Epithelial cell of umbilical artery (primary cell): ENCODE measurements at places on chromosomes 2 and 18. TPM values are rescaled to one million over a fixed set of nuclear protein-coding genes. Genes with fewer than 3 reads are reported as not detected.

FSIP2 gene
- under 0.01 and 0.30 TPM in 2 replicates for total RNA-seq

RIT2 gene
- not detected in 2 replicates for total RNA-seq

TOGARAM2 gene
- not detected in 2 replicates for total RNA-seq

HOXD13 gene
- under 0.01 TPM in 1 of 2 replicates, not detected in the other for total RNA-seq

UGT1A4 gene
- total RNA-seq: not detected in 2 replicates

SESTD1 gene
- total RNA-seq: 18.1 and 21.8 TPM in 2 replicates

TNS1 gene
- total RNA-seq: 9.1 and 19.8 TPM in 2 replicates

ST6GAL2 gene
- not detected in 2 replicates for total RNA-seq

COL4A4 gene
- not detected in 2 replicates for total RNA-seq

LYG2 gene
- total RNA-seq: not detected in 2 replicates

CHST9 gene
- not detected in 2 replicates for total RNA-seq

YIPF4 gene
- 16.2 and 29.2 TPM in 2 replicates for total RNA-seq

GATA6 gene
- total RNA-seq: 7.6 and 8.1 TPM in 2 replicates

MAP4K4 gene
- total RNA-seq: 396 and 452 TPM in 2 replicates

CCT4 gene
- total RNA-seq: 282 and 301 TPM in 2 replicates

PLB1 gene
- 0.30 and 0.65 TPM in 2 replicates for total RNA-seq

BCL11A gene
- under 0.01 TPM in 2 replicates for total RNA-seq

GULP1 gene
- total RNA-seq: 80.2 and 87.7 TPM in 2 replicates

SPP2 gene
- not detected in 2 replicates for total RNA-seq

SERPINB12 gene
- total RNA-seq: not detected in 2 replicates

PLCD4 gene
- total RNA-seq: 0.97 and 2.1 TPM in 2 replicates

MAP4K3 gene
- 22.1 and 26.6 TPM in 2 replicates for total RNA-seq

SPATA3 gene
- not detected in 2 replicates for total RNA-seq

DCDC2C gene
- not detected in 2 replicates for total RNA-seq

CRACDL gene
- total RNA-seq: 4.2 and 7.3 TPM in 2 replicates

GTF2A1L gene
- total RNA-seq: 0.91 and 1.3 TPM in 2 replicates

NETO1 gene
- total RNA-seq: not detected in 2 replicates

GPD2 gene
- total RNA-seq: 54.9 and 77.1 TPM in 2 replicates

CD8A gene
- not detected in 2 replicates for total RNA-seq

MPHOSPH10 gene
- 28.6 and 34.2 TPM in 2 replicates for total RNA-seq

NBAS gene
- 67.6 and 97.8 TPM in 2 replicates for total RNA-seq

CCDC68 gene
- total RNA-seq: 0.30 and 1.3 TPM in 2 replicates

MYO7B gene
- 0.32 and 0.46 TPM in 2 replicates for total RNA-seq

RGPD8 gene
- total RNA-seq: 8.8 and 16.3 TPM in 2 replicates

ATG4B gene
- total RNA-seq: 55.9 and 113 TPM in 2 replicates

SRD5A2 gene
- total RNA-seq: not detected in 2 replicates

FSHR gene
- not detected in 2 replicates for total RNA-seq

USP37 gene
- 5.2 and 14.1 TPM in 2 replicates for total RNA-seq

LOXL3 gene
- 2.9 and 4.4 TPM in 2 replicates for total RNA-seq

SH3RF3 gene
- total RNA-seq: 2.9 and 6.1 TPM in 2 replicates

HOXD1 gene
- 4.3 and 7.8 TPM in 2 replicates for total RNA-seq

CCNT2 gene
- total RNA-seq: 24.4 and 28.7 TPM in 2 replicates

CD28 gene
- total RNA-seq: not detected in 2 replicates

LIMS4 gene
- 18.1 and 25.0 TPM in 2 replicates for total RNA-seq

CELF4 gene
- total RNA-seq: not detected in 2 replicates

PRKAG3 gene
- total RNA-seq: not detected in 2 replicates

ATP8B1 gene
- 58.8 and 78.7 TPM in 2 replicates for total RNA-seq

SGPP2 gene
- total RNA-seq: not detected in 2 replicates

ST3GAL5 gene
- 13.3 and 33.1 TPM in 2 replicates for total RNA-seq

UXS1 gene
- total RNA-seq: 33.6 and 37.0 TPM in 2 replicates

LRP2 gene
- total RNA-seq: not detected in 2 replicates

HDHD2 gene
- 9.4 and 15.8 TPM in 2 replicates for total RNA-seq

CXCR1 gene
- total RNA-seq: not detected in 2 replicates

ATP6V1B1 gene
- total RNA-seq: 0.15 and 0.65 TPM in 2 replicates
